HCT116 (cell line): ENCODE measurements at places on chromosomes 6 and 20.

DNA sequence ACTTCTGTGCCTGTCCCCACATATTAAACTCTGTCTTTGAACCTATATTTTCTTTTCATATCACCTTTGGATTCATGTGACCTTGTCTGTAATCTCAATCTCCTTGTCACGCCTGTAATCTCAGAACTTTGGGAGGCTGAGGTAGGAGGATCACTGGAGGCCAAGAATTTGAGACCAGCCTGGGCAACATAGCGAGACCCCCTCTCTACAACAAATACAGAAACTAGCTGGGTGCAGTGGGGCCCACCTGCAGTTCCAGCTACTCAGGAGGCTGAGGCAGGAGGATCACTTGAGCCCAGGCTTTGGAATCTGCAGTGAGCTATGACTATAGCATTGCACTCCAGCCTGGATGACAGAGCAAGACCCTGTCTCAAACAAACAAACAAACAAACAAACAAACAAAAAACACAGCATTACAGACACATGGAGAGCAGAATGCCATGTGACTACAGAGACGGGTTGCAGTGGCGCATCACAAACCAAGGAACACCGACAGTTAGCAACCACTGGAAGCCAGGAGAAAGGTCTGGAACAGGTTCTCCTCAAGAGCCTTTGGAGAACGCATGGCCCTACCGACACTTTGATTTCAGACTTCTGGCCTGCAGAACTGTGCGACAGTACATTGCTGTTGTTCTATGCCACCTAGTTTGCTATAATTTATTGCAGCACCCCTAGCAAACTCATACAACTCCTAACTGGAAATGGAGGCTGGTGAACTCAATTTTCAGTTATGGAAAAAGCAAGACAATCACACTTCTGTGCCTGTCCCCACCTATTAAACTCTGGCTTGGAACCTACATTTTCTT is 14.6 kb upstream of the TIAM2 start:
- no peak for DNase-seq

DNA sequence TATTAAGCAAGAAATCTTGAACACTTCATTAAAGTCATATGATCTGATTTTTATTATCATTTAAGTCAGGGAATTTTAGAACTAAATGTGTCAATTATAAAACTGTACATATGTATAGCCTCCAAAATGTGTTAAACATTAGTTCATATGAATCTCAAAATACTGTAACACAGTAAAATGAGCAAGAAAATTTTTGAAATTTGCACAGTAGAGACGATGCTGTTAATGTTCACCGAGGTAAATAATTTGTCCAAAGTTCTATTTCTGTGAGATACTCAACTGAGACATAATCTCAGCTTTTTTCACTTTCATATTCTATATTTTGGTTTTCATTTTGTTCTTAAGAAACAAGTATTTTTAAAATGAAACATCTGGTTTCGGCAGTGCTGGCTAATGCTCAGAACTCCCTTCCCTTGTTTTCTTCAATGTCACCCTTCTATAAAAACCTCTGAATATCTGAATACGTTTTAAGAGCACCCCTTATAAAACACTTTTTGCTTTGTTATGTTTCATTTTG is 353.1 kb downstream of the LAMA2 start:
- no peak for DNase-seq

DNA sequence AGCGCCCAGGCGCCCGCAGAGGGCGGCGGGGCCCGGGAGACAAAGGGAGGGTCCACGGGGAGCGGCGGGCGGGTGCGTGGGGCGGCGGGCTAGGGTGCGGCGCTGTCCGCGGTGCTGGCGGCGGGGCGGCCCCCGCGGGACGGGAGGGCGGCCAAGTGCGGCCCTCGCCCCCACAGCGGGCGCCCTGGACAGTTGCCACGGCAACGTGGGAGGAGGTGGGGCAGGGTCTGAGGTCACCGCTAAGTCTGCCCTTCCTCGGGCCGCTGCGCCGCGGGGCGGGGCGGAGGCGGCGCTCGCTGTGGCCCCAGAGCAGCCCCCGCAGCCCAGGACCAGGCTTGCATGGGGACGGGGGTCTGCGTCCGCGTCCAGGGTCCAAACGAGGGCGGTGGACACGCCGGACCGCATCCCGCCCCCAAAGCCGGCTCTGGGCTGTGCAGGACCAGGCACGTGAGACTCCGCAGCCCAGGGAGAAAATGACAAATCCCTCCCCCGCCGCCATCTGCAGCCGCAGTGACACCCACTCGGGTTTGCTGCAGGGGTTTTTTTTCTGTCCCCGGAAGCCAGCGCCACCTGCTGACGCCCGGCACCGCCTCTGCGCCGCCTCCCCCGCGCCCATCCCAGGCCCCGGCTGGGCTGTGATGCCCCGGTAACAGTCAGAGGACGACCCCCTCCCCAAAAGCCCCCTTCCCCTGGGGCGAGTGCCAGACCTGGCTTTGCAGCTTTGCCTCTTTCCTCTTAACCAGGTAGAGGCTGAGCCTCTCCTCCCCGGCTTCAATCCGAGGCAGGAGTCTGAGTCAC is 36.8 kb downstream of the YTHDF1 start:
- DNase-seq = peak; percentile 18

DNA sequence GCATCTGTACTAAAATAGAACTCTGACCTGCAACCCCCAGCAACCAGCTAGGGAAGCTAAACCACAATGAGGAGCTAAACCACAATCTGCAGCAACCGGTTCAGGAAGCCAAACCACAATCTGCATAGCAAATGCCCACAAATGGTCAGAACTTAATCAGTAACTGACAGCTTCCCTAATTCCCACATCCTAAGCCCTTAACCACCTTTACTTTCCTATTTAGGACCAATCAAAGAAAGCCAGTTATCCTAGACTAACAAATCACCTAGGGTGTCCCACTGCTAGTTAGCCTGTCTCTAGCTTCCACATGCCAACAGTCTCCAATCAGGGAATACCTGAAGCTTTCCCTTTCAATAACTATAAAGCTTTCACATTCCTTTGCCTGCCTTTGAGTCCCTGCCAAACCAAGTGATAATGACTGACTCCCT is 424.6 kb upstream of the PTCHD4 start:
- no peak for DNase-seq

- DNase-seq = no peak
Observed at GRCh38 chr20:63273635-63274380, 1.2 kb downstream of the ARFGAP1 start.

GRCh38 chr20:4775322-4776078 is 53.8 kb downstream of the PRND start:
- DNase-seq = no peak

DNA sequence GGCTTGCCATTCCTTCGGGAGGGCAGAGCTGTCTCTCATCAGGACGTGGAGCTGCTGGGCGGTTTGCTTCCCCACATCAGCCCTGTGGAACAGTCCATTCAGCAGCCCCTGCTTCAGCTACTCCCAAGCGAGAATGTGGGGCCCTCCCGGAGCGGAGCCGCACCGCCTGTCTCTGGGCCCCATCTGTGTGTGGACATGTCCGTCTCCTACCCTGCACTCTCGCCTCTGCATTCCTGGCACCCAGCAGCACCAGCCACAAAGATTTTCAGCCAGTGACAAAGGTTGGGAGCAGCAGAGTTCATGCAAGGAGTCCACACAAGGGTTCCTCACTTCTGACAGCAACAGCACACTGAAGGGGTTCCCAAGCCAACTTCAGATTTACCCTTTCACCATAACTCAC is 29.0 kb upstream of the SLC22A1 start:
- no peak for DNase-seq

DNA sequence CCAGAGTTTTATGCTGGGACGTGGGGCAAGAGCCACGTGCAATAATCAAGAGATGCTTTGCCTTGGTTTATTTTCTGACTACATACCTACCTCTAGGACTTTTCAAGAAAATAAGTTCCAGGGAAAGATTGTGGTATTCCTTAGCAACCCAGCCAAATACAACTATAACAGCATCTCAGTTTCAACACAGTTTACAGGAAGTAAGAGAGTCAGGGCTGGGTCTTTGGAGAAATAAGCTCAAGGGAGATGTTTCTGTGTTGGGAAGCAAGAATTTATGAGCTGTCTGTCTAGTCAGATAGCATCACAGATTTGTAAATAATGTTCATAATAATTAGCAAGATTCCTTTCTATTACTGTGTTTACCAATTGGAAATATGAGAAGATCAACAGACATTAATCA is 35.1 kb downstream of the MAP3K5 start:
- no peak for DNase-seq

DNA sequence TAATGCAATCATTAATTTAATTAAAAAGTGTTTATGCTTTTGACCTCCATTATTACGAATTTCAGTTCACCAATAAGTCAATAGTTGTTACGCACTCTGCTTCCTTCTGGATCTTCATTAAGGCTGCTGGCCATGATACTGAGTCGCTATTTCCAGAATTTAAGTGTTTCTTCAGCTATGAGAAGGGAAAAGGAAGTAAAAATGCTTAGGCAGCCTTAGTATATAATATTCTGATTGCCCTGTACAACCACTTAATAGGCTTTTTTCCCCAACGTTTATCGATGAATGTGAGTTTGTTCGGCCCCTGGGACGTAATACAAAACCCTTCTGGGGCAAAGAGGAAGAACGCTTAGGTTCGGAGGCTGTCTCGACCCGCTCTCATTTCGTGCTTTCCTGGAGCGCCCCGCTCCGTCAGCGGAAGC is 644 bp downstream of the OARD1 start:
- no peak for DNase-seq

DNA sequence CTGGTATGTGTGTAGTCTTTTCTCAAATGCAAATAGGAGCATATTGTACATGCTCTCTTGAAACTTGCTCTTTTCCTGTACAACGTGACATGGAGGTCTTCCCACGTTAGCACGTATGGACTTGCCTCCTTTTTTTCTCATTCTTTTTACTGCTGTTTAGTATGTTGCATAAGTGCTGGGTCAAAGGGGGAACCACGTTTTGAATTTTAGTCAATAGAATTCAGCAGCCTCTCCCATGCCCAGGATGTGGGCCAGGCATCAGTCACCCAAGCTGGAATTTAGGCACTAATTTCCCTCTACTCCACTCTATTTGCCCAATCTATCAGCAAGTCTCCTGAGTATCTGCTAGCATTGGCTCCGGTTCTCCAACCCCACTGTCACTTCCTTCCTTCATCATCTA is 41.5 kb upstream of the RNF24 start:
- no peak for DNase-seq
